ENCODE measurements at places on chromosomes 6 and 20. TPM values are rescaled to one million over a fixed set of nuclear protein-coding genes. Genes with fewer than 3 reads are reported as not detected.

DNA sequence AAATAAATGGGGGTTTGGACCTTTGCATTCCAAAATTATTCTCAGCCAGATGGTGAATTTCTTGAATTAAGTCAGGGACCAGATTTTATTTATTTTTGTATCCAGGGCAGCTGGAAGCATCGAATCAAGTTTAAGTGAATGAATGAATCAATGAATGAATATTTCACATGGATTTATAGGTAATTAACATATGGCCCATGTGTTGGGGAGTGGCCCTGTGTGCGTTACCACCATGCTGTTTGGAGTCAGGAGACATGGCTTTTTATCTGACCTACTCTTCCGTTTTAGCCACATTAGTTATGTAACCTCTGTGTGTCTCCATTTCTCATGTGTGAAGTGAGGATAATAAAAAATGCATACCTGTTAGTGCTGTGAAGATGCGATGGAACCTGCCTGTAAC, 213.5 kb downstream of the CDH26 start:
- DNase-seq, result no peak

GRCh38 chr6:141123497-141123896, 1009.2 kb upstream of the GJE1 start:
- no peak for DNase-seq

DNA sequence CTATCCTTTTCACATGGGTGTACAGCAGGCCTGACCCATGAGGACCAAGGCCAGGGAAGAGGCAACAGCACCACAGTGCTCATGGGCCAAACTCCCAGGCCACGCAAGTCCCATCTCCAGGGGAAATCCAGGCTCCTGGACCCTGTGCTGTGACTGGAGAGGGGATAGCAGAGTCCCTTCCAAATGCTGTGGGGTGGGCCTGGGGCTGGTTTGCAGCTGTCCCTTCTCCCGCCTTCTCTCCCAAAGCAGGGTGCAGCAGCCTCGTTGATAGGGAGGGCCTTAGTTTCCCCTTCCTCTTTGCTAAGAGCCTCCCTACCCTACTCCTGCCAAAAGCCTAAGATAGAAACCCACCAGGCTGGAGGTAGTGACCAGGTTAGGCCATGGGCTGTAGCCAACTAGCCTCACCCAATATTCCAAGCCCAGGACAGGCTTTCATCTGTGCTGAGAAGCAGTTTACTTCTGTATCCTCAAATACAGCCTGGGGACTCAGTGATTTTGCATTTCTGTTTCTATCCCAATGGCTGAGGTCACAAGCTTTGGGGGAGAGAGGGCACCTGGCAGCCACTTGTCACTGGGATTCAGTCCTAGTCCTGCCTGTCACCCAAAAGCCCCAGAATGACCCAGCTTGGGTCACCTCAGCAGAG, 1.4 kb downstream of the CTSZ start:
- no peak for DNase-seq

DNA sequence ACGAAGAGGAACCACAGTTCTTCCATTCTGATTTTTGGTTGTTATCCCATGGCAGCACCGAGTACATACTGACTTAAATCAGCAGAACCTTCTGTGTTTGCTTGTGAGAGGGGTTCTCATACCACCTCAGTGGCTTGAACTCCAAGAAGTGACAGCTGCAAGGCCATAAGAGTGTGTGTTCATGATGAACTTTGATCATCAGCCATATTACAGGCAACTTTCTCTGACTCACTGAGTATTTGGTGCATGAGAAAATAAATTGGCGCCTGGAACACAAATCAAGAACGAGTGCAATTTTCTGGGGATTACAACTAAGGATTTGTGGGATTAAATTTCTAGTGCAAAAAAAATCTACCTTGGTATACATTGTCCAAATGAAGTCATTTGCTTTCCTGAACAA, 68.9 kb downstream of the CYP39A1 start:
- no peak for DNase-seq

DNA sequence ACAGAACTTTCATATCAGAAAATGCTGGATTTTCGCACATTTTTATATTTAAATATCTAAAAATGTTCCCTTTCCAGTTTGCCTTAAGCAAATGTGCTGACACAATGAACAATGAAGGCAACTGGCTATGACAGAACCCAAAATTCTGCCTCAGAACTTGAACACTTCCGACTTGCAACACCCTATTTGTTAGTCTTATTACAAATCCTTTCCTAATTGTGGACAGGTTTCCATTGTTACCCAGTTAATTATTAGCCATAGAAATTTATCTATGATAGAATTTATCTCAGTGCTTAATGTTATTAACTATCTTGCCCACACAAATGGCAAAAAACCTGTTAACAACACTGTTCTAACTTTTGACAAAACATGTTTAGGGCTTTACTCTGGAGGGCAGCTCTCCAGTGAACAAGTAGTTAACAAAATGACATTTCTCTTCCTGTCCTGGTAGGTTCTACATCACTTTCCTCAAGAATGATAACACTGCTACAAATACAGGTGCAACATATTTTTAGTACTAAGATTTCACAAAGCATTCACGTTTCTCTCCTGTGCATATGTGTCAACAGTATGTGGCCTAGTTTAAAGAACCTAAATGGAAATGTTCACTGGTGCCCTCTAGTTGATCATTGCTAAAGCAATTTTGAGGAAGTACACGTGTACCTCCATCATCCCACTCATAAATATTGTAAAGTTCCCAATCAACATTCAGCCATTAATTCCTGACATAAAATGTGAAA, 58.4 kb downstream of the HIVEP2 start:
- DNase-seq, result peak; percentile 68

GRCh38 chr6:100267721-100268123, 197.0 kb downstream of the SIM1 start:
- no peak for DNase-seq

GRCh38 chr6:145006914-145007313, 721.8 kb downstream of the UTRN start:
- DNase-seq, result no peak

GRCh38 chr20:38747495-38748096, 664 bp upstream of the ACTR5 start:
- DNase-seq, result no peak

- DNase-seq, result no peak
Observed at GRCh38 chr6:44050872-44051505, 76.3 kb downstream of the MRPL14 start.

DNA sequence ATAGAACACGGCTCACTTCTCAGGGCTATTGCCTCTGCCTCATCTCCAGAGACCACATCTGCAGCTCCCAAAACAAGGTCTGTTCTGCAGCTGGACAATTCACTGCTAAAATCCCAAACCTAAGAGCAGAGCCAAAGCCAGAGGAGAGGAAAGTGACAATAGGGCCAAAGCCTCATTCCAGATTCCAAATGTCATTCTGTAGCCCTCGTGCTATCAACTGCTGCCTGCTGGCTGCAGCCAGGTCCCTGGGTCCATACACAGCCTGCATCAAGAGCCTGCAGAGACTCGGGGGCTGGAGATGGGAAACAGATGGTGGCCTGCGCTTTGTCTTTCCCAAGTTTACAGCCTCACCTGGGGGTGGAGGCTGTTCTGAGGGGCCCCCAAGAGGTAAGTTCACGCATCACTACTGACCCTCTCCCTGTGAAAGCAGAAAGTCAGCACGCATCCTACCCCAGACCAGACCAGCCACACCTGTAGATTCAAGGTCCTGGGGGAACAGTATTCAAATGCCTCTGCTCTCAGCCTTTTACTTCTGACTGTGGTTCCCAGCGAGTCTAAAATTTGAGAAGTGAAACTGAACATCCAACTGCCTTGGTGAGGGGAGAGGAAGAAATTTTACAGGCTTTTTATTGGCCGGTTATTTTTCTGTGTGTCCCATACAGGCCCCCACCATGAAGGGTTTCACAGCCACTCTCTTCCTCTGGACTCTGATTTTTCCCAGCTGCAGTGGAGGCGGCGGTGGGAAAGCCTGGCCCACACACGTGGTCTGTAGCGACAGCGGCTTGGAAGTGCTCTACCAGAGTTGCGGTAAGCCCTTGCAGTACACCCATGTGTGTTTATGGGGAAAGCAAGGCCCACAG, at the start of gene LY86:
Gene LY86 (plus strand): TSS at position 657 of the 860 bp plus-strand sequence. CDS start 15 bp downstream, at position 672.
- peak; percentile 82 for DNase-seq

GRCh38 chr20:31605902-31606803, 1.1 kb downstream of the ID1 start:
- DNase-seq, result no peak

GRCh38 chr6:28980137-28980851, 24.8 kb downstream of the ZNF311 start:
- no peak for DNase-seq

GRCh38 chr20:45041464-45042337, 59.2 kb downstream of the KCNS1 start:
- no peak for DNase-seq

GRCh38 chr6:206264-206663, 86.0 kb upstream of the DUSP22 start:
- no peak for DNase-seq

DNA sequence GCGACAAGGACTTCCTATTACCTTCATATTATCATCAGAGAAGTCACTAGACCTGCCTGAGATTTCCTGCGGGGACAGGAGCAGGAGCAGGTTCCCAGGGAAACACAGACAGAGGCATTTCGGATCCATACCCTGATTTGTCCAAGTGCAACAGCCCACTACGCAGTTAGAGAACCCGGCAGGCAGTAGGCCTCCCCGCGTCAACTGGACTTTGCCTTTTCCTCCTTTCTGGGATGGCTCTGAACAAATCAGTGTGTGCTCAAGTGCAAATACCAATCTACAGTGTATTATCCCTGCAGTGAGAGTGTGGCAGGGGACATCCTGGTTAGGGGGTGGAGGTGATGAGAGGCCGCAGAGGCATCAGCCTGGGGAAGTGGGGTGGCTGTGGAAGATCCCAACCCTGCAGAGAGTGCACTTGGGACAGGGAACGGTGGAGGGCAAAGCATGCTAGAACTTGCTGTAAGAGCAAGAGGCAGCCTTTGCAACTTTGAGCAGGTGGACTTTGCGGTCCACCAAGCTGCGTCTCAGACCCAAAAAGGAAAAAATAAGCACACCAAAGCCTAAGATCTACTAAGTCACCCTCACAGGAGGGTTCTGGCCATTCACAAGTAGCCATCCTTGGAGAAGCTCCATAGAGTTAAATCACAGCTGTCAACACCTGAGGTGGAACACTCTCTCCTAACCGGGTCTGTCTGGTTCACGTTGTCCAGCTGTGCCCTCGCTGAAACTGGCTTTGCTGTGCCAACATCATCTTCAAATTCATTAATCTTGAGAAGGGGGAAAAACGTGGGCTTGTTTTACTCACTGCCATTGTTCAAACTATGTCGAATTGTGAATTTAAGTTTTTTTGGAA, 159.1 kb downstream of the ZDHHC14 start:
- DNase-seq, result no peak

GRCh38 chr6:17021539-17021889, 80.3 kb upstream of the STMND1 start:
- no peak for DNase-seq

GRCh38 chr6:17870300-17871188, 116.9 kb downstream of the KIF13A start:
- no peak for DNase-seq

- no peak for DNase-seq
Observed at GRCh38 chr6:10060004-10060403, 354.9 kb downstream of the TFAP2A start.

DNA sequence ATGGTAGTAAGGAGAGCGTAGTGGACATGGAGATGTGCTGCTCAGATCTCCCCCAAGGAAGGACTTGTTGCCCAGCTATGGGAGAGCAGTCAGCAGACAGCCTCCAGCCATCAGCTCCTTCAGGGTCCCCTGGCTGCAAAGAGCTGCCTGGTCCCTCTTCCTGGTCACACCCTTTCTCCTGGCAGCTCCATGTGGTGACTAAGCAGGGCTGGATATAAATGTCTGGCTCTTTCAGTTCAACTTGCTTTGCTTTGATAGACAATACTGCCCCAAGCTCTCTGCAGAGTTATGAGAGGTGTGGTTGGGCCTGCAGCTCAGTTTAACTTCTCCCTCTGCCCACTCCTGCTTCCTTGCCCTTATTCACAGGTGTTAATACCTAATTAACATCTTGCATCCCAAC, 64.1 kb upstream of the DDR1 start:
- no peak for DNase-seq

DNA sequence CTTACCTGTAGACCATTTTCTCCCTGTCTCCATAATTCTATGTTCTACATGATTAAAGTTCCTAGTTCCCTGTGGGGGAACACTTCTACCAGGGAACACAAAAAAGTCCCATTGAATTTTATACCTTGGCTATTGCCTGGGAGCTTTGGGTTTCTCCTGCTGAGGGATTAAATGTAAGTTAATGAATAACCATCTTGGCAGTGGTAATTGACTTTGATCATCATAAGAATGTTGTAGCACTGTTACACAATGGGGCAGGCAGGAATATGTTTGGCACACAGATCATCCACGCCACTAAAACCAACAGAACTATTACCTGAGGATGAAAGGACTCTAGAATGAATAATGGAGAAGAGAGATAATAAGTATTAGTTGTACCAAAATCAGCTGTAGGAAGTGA, 1106.2 kb upstream of the GJE1 start:
- no peak for DNase-seq

DNA sequence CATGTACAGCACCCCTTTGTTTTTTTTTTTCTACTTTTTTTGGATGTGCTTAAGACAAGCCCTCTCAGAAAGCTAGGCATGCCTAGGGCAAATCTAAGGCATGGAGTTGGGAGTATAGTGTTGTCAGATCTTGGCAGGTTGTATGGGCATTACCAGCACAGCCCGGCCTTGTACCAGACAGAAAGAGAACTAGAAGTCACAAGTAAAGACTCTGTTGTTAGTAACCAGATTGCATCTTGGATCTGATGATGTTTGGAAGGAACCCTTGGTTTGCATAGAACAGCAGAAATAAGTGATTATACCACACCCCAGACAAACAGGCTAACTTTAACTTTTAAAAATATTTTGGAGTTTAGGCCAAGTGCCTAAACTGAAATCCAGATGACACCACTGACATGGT, 25.6 kb downstream of the STK35 start:
- DNase-seq, result no peak

The MPIG6B gene
- polyA plus RNA-seq, result 3.7 TPM

The PLA2G7 gene
- polyA plus RNA-seq, result not detected

The KIF3B gene
- 7.0 TPM for polyA plus RNA-seq

The MYMX gene
- polyA plus RNA-seq, result not detected

The BPIFB4 gene
- polyA plus RNA-seq, result not detected

The CRIP3 gene
- polyA plus RNA-seq, result 6.5 TPM

The IRF4 gene
- polyA plus RNA-seq, result 20.8 TPM

The ENPP5 gene
- not detected for polyA plus RNA-seq

The NDRG3 gene
- polyA plus RNA-seq, result 45.1 TPM
